ENCODE measurements at places on chromosomes 7 and 10.

GRCh38 chr10:48697821-48698764 is 13.4 kb downstream of the WDFY4 start:
- no peak for DNase-seq

DNA sequence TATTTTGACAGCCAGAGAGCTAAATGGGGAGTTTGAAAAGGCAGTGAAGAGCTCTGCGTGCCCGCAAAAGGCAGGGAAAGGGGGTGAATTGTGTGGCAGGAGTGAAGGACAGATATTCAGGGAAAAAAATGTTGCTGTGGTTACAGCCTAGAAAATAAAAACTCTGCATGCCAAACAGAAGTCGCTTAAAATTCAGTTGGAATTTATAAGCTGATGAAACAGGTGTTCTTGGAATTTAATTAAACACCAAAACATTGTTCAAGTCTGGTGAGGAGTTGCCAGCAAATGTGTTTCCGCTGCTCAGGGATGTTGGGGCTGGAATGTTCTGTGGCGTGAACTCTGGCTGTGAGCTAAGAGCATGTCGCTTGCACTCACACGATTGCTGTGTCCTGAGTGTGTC is 169.3 kb downstream of the ADRA2A start:
- DNase-seq: no peak

GRCh38 chr7:155231241-155231800 is 66.4 kb upstream of the INSIG1 start:
- no peak for DNase-seq

DNA sequence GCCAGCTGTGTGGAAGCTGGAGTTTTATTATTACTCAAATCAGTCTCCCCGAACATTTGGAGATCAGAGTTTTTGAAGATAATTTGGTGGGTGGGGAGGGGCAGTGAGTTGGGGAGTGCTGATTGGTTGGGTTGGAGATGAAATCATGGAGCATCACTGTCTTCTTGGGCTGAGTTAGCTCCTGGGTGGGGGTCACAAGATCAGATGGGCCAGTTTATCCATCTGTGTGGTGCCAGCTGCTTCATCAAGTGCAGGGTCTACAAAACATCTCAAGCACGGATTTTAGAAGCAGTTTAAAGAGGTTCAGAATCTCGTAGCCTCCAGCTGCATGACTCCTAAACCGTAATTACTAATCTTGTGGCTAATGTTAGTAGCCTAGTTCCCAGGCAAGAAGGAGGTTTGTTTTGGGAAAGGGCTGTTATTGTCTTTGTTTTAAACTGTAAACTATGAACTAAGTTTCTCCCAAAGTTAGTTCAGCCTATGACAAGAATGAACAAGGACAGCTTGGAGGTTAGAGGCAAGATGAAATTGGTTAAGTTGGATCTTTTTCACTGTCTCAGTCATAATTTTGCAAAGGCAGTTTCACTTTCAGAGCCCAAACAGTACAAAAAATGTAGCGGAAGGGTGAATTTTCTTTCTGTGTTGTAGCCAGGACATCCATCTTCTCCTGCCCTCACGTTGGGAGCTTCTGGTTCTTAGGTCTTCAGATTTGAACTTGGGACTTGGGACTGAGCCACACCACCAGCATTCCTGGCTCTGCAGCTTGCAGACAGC is 43.1 kb downstream of the KLF6 start:
- DNase-seq: no peak

DNA sequence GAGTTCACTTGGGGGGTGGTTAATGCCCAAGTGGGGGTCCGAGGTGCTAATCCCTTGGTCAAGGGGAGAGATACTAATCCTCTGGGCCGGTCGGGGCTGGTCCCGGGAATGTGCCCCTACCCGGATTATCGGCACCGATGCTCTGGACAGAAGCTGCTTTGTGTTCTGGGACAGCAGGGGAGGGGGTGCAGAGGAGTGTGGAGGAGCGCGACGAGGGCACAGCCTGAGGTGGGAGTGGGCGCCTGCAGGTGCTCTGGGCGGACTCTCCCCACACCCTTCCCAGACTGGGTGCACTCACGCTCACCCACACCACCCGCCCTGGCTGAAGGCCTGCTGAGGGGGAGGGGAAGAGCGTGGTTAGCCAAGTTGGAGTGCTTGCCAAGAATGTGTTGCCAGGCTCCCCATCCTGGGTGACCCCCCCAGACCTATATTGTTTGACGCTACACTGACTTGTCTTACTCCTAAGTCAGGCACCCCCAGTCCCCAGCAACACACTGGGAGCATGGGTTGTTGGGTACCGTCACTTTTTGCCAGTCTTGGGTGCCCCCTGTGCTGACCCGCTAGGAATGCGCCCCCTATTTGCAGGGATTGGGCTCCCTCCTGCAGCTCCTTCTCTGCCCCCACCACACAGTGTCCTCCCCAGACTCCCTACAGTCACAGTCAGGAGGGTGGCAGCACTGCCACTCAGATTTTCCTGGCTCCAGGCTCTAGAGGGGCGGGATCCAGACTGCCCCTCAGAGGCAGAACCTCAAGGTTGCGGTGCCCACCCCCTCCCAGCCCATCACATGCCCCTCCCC is 1.2 kb downstream of the SLC4A2 start:
- DNase-seq: no peak

DNA sequence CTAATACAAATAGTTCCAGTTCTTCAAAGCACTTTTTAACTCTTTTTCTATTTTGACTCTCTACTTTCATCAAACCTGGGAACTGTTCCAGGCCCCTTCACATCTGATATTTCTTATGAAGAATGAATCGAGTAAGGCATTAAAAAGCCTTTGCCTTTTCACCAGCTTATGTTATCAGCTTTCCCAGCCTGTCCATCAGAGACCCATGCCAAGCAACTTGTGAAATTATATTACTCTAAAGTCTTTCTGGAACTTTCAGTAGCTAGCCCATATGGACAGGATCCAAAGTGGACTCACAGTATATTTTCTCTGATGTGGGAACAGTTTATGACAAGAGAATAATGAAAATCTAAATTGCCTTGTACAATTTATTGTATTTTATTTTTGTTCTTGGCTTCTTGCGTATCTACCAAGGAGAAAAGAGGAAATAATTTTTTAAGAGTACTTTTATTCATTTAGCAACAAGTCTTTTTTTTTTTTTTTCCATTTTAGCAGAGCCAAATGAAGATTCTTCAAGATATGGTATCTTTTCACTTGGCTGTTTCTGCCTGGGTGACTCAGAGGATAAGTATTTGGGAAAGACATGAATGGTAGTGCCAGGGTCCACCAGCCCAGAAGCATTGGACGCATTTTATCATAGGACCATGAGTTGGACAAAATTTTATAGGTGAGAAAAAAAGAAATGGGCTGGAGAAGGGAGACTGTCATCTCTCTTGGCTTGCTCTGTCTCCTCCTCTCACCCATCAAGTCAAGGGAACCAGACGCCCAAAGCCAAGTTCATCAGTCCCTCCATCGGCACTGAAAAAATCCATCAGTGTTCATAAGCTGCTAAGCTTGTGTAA is 195.8 kb upstream of the NEBL start:
- DNase-seq: no peak

DNA sequence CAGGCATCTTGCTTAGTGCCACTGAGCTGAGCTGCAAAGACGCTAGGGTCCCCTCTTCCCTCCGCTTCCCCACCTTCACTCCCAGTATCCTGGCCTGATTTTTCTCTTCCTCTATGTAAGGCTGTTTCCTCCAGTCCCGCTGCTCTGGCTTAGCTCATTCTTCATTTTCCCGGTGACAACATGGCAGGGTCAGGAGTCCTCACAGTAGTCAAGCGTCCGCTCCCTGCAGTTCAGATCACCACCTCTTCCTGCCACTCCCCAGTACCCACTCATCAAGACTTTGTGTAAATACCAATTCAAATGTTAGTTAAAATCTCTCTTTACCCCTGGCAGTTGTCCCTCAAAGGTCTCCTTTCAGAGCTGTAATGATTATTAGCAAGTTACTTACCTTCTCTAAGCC is 650.4 kb upstream of the CELF2 start:
- no peak for DNase-seq

GRCh38 chr10:99854860-99855259 is 72.4 kb downstream of the ABCC2 start:
- DNase-seq: peak; percentile 48

DNA sequence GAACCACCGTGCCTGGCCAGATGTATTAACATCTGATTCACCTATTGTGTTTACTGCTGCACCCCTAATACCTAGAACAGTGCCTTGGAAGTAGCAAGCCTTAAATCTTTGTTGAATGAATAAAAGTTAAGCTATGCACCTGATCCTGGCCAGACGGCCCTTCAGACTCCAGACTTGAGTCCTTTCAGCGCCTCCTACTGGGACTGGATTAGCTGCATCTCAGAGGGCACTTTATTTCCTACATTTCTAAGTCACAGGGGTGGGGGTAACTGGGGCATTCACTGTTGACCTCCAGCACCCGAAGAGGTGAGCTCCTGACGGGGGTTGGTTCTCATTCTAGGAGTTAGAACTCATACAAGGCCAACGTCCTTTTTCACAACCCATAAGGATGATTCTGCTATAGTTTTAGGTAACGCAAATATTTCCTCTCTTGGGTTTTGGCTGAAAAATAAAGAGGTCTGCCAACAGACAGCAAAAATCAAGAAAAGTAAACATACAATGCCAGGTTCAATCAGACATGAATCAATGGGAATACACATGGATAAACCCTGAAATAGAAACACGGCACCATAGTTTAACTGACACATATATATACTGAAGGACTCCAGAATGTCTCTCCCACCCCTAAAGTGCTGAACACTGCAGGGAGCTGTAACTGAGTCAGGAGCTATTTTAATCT is 48.0 kb upstream of the DLG5 start:
- DNase-seq: no peak

GRCh38 chr7:111750878-111751277 is 188.6 kb upstream of the IMMP2L start:
- no peak for DNase-seq

DNA sequence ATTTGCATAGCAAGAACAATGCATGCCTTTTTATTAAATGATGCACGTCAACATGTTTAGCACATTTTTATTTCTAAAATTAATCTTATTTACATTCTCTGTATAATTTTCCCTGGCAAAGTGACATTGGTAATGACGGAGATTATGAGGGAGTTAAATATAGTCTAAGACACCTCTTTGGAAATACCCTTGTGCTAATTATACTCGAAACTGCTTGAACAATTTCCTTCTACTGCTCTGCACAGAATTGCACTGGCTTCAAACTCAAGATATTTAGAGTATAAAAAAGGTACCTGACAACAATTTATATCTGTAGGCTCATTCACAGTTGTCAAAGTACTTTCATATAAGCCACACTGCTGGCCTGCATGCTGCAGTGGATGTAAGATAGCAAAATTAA is 602.7 kb downstream of the NXPH1 start:
- no peak for DNase-seq

GRCh38 chr7:101420436-101420835 is 57.8 kb downstream of the COL26A1 start:
- DNase-seq: no peak

- DNase-seq: no peak
These were observed 18.5 kb downstream of the KIAA1549 start for GRCh38 chr7:138962561-138963270.

- no peak for DNase-seq
These were observed 16.8 kb upstream of the ZNF467 start for GRCh38 chr7:149790146-149790548.

DNA sequence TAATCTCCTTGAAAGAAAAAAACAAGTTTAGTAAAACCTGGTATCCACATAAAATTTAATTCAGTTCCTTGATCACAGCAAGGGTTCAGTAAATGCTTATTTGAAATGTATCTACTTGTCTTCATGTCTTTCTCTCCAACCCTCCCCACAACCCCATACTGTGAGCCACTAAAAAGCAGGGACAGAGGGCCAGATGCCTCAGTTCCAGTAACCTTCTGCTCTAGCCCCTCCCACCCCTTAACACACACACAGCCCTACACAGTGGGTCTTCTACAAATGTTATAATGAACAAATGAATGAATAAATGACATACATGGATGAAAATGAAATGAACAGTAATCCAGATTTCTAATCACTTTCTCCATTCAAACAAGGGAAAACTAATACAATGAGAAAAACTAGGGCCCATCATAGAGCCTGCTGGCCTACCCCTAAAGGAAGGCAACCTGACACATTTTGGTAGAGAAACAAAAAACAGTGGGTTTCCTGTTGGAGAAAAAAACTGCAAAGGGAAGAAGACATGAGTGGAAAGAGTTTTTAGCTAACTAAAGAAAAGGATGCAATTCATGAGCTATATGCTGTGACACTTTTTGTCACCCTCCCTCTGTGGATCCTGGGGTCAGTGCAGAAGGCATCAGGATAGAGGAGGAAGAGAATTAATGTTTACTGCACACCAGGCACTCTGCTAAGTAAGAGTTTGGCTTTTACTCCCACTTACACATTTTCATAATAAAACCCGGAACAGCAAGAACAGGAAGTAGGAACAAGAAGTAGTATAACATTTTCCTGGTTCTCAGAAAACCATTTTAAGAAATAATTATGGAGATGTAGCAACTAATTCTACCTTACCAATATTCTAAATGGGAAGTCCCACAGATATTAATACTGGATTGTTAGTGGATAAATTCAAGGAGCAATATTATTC is 38.1 kb downstream of the ELMO1 start:
- no peak for DNase-seq

DNA sequence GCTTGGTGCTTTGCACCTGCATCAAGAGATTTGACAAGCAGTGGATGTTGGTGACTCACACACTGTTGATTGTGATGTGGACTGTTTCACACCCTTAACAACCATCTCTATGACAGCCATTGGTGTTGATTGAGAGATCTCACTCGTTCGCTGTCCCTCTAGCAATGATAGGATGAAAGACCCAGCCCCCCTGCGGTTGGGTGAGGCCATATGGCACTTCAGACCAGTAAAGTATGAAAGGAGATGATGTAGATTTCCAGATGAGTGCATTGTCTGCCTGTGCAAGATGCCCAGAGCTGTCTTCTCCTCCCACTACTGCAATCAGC is 138.7 kb upstream of the PRR15 start:
- no peak for DNase-seq
